ENCODE measurements at places on chromosomes 16 and 17. TPM values are rescaled to one million over a fixed set of nuclear protein-coding genes. Genes with fewer than 3 reads are reported as not detected.
A peak's percentile ranks its signal among the peaks of the same experiment; 100 is the strongest.

GRCh38 chr16:7691533-7691932 is 358.9 kb downstream of the RBFOX1 start:
- no peak for DNase-seq

The KRTAP9-6 gene
- total RNA-seq = not detected

The SLFN14 gene
- total RNA-seq = not detected

The RGS11 gene
- 7.0 TPM for total RNA-seq

The DOC2A gene
- not detected for total RNA-seq

DNA sequence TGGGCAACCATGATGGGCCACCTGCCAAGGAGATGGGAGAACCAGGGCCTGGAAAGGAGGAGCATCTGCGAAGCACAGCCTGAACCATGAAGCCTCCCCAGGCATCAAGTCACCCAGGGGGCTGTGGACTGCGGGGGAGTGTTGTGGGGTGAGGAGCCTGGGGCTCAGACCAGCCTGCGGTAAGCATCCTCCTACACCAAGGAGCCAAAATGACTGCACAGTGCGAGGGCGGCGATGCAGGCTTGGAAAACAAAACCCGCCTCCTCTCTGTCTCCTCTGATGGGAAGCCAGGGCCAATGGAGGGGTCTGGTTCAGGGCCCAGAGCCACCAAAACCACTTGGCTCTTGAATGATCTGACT is 18.1 kb upstream of the MAF start:
- DNase-seq = no peak

- peak; percentile 46 for DNase-seq
Measured at GRCh38 chr16:86952769-86953168, 364.4 kb downstream of the C16orf95 start.

The NPB gene
- 2.4 TPM for total RNA-seq

The CCL7 gene
- total RNA-seq = 4.9 TPM

DNA sequence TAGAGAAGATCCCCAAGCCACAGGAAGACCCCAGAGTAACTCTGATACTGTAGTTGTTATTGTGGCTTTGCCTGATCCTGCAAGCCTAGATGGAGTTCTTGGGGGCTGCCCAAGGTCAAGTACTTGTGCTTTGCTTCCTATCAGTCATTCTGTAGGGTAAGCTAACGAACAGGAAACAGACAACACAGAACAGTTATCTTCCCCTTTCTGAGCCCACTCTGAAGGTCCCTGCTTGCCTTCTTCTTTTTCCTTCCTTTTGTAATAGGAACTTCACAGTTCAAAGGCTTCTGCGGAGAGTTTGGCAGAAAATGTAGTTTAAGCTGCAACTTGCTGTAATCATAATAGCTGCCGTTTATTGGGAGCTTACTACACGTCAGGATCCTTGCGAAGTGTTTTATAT is 494.1 kb upstream of the ERCC4 start:
- no peak for DNase-seq
